ENCODE measurements at places on chromosomes 13 and 19. TPM values are rescaled to one million over a fixed set of nuclear protein-coding genes. Genes with fewer than 3 reads are reported as not detected.

- no peak for DNase-seq
Observed at GRCh38 chr13:30366088-30366487, 56.2 kb upstream of the UBE2L5 start.

- no peak for DNase-seq
Observed at GRCh38 chr13:69856331-69856730, 251.3 kb upstream of the ATXN8OS start.

GRCh38 chr13:64930636-64931035 lies 2299.5 kb downstream of the PCDH9 start:
- no peak for DNase-seq

DNA sequence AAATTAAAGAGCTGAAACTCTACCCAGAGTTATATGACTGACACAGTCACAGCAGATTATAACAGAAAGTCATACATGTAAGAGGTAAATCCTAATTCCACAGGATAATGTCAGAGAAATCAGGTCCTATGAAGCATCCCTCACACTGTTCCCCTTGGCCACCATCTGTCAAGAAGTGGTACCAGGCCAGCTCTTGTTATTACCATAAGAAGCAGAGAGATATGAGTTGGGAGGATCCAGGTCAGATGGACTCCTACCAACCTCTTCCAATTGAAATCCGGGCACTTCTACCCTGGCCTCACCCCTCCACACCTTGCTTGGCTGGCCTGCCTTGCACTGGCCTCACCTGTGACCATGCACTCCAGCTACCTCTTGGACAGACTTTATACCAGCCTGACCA lies 353.2 kb downstream of the DNAJC15 start:
- no peak for DNase-seq

Gene FXYD7
- total RNA-seq: not detected

Measured in activated T-cell treated with anti-CD3 and anti-CD28 coated beads, Interleukin-2, amount 50 U/mL, for 4 hours (primary cell).